Activated CD8-positive, alpha-beta memory T cell treated with anti-CD3 and anti-CD28 coated beads, Interleukin-2, amount 50 U/mL, for 4 hours (primary cell): ENCODE measurements at places on chromosomes 4 and X.
A peak's percentile ranks its signal among the peaks of the same experiment; 100 is the strongest.

GRCh38 chr4:8201321-8201781 is 2.3 kb downstream of the SH3TC1 start:
- DNase-seq: peak; percentile 28

DNA sequence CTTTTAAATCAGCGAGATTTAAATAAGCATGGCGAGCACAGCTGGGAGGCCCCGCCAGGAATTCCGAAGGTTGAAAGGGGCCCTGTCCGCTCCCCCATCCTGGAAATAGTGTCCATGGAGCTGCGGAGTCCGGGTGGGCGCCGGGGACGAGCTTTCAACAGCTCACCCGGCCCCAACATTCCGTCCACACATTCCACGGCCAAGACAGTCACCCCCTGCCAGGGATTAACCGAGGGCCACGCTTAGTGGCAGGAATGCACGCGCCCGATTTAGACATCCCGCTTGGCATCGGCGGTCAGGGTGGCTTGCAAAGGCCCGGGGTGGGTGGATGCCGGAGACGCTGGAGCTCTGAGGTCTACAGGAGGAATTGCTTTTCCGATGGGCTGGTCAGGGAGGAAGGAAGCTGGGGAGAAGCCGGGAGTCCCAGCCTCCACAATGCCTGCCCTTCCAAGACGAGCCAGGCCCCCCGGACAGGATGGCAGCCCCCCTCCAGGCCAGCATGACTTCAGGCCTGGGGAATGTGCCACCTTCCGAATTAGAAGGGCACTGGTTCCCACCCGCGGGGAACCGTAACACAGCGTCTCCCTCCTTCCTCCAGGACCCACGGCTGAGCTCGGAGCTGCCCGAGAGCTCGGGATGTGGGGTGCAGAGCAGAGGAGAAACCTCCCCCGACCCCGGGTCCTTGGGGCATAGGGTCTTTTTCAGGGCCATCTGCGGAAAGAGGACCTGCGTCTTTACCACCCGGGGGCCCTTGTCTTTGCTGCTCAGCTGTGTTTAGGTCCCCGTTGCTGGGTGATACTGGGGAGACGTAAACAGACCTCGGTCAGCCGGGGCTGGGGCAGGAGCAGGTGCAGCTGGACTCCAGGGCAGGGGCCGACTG is 26.9 kb upstream of the PPP2R3B start:
- DNase-seq: no peak

DNA sequence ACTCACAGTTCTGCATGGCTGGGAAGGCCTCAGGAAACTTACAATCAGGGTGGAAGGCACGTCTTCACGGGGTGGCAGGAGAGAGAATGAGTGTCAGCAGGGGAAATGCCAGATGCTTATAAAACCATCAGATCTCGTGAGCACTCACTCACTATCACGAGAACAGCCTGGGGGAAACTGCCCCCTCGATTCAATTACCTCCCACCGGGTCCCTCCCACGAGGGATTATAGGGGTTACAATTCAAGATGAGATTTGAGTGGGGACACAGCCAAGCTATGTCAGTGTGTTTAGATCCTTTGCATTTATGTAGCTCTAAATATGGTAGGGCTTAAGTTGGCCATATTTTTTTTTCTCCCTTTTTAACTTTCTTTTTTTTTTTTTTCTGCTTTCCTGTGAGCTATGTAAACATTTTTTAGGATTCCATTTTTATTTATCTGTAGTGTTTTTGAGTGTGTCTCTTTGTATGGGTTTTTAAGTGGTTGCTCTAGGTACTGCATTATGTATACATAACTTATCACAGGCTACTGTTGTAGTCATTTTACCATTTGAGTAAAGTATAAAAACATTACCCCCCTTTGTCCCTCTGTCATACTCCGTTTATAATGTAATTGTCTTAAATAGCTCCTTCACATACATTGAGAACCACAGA is 79.0 kb downstream of the ADRA2C start:
- no peak for DNase-seq

DNA sequence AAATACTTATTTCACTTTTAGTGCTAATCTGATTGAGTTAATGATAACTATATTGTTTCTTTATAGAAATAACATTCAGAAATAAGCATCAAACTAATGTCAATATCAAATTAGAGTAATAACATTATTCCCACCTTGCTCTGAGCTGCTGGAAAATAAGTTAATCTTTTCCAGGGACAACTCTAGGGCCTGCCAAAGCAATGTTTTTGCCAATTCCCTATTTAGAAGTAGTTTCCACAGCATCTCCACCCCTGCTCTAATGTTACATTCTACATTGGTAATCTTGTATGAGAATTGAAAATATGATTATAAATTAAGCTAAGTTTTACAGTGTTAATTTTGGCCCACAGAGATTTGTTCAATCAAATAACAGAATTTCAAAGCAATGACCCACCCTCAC is 68.3 kb downstream of the REELD1 start:
- DNase-seq: no peak

DNA sequence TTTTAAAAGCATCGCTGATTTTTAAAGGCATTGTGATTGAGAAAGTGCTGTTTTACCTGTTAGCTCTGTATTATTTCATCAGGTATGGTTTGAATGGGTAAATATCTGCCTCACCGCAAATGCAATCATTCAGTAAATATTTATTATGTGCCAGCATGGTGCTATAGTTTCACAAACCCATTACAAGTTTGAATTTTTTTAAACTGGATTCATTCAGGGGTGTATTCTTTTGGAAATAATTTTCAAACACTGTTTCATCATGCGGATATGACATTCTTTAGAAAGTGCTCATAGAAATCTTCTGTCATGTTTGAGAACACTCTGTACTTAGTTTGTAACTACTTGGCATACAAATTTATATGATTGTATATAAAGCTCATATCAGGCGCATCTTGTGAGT is 37.2 kb downstream of the LIMCH1 start:
- no peak for DNase-seq

DNA sequence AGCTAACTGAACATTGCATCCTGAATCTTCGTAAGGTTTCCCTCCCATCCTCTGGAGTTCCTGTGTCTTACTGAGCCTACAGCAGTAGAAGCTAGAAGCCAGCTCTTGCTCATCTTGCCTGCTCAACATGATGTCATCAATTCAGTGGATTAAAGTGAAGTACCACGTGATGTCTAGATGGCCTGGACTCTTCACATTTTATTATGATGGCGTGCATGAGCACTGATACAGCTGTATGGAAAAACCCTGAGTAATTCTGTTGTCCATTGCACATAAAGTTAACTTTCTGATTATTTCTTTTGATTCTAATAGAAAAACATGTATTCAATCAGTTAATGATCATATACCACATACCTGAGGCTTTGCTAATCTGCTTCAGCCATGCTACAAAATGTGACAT is 2387.7 kb upstream of the TENM3 start:
- no peak for DNase-seq

GRCh38 chr4:78749972-78750727 is 26.0 kb upstream of the BMP2K start:
- DNase-seq: no peak

DNA sequence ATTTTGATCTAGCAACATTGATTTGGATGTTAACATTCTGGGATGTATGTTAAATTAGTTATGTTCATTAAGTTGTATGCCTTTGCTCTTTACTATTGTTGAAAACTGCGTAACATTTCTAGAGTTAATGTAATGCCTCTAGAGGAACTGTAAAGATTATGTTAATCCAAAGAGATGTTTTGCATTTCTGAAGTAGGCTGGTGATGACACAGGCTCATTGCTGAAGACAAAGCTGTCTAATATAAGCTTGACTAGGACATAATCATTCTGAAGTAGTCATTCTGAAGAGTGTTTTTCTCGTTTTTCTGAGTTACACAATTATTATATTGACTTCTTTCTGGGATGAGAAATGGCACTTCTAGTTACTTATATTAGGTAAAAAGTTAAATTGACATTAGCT is 72.9 kb downstream of the LRP2BP start:
- DNase-seq: no peak

- DNase-seq: no peak
Measured at GRCh38 chrX:31279359-31279758, 207.5 kb upstream of the FTHL17 start.

DNA sequence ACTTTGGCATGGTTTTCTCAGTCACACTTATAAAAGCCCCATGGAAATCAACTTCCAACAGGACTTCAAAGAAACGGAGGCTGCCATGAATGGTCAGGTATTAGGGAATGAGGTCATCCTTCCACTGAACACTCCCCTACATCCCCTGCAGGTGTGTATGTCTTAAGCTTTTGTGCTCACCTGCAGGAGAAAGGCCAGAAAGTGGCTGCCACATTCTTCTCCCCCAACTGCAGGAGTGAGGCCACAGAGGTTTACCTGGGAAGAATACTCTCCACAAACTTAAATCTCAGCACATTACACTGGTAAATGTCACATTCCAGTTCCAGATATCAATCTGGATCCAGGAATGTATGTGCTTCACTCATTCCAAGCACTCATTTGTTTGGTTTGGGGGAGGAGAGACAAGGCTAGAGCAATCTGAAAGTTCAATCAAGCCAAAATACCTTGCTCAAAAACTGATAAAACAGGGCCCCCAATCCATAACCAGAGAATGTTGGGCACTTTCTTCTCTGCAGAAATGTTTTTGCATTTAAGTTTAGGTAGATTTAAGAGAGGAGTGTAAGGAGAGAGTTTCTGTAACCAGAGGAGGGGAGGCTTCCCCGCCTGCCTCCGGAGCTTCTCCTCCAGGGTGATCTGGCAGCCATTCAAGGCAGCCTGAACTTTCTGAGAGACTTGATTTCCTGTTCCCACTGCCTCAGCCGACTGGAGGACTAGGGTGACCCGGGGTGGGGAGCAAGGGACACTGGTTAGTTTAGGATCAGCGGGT is 15.4 kb downstream of the FAM9C start:
- no peak for DNase-seq

DNA sequence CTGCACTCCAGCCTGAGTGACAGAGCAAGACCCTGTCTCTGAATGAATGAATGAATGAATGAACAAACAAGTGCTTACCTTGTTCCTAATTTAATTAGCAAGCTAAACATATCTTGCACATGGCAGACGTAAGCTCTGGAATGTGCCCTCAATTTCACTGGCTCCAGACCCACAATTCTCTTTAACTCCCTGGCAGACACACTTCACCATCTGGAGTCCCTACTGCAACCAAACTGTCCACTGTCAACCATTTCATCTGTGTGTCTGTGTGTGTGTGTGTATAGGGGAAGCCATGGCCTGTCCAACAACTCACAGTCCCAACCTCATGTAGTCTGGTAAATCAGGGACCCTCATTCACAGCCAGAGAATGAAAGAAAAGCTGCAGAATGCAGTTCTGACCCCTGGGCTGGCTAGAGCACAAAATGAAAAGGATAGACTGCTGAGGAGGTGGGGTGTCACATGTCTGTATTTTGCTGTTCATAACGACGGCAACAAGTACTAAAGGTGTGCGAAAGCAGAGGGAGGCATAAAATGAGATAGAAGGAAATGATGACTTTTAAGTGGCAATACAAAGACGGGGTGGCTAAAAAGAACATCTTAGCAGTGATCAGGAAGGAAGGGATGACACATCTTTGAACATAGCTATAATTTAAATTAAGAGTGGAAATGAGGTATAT is 114.1 kb downstream of the TSPAN5 start:
- no peak for DNase-seq

DNA sequence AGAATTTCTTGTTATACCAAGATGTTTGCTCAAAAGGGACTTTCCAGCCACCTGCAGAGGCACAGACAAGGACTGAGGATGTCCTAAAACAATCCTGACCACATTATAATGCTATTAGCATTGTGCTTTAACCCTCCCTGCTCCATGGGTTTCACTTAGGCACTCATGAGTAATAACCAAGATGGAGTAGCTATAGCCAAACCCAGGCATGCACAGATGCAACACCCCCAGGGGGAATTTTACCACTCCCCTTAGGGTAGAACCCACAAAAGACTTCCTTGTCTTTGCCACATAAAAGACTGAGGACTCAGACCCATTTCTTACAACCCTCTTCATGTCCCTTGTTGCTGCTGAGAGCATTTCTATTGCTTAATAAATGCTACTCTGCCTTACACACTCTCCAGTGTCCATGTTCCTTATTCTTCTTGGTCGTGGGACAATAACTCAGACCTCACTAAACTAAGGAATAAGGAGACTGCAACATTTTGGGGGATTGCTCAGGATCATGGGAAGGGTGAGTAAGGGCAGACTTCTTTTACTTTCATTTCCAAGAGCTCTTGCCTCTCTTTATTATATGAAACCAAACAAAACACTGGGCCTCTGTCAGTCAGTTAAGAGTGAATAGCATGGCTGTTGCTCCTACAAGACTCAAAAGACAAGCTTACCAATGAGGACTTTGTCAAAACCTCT is 103.5 kb downstream of the TECRL start:
- DNase-seq: no peak

GRCh38 chr4:72448231-72448630 is 120.8 kb downstream of the ADAMTS3 start:
- DNase-seq: no peak
